ENCODE measurements at places on chromosomes 7 and 10.

GRCh38 chr7:20211376-20211775, 5.8 kb downstream of the MACC1 start:
- no peak for DNase-seq

DNA sequence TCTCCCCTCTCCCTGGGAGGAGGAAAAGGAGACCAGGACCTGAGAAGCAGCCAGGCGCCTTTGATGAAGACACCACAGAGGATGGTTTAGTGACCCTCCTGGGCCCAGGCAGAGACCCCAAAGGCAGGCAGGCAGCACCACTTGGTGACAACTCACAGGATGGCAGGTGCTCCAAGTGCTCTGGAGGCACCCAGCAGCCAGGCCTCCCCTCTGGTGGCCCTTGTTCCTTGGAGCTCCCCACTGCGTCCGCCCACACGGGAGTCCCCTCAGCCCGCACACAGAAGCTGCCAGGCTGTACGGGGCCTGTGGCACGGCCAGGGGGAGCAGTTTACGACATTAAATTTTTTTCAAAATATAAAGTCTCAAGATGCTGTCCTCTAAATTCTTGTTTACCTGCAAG, 607.1 kb upstream of the FOXK1 start:
- DNase-seq, result no peak

DNA sequence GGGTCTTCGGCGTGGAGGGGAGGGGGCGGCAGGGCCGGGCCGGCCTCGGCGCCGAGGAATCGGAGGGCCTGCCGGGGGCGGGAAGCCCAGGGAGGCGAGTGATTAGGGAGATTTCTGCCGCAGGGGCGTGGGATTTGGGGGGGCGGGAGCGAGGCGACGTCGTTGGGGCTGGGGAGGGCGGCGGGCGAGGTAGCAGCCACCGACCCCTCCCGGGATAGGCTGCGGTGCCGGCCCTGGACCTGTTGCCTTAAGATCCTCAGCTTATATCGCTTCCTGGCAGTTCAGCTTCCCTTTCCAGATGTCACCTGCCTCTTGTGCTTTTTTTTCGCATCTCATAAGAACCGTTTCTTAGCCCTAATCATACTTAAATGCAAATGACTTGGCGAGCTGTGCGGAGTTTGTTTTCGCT, 655 bp downstream of the LMTK2 start:
- no peak for DNase-seq

- DNase-seq, result no peak
Observed at GRCh38 chr7:135772639-135773222, 24.1 kb upstream of the FAM180A start.

DNA sequence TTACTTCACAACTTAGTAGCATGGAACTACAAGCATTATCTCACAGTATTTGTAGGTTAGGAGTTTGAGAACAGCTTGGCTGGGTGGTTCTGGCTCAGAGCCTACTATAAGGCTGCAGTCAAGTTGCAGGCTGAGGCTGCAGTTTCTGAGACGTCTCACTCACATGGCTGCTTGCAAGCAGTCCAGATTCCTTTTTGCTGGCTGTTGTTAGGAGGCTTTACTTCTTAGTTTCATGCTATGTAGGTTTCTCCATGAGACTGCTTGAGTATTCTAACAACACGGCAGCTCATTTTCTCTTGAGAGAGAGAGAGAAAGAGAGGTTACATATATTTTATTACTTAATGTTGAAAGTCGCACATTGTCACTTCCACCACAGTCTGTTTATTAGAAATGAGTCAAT, 1073.9 kb downstream of the NXPH1 start:
- DNase-seq, result no peak

DNA sequence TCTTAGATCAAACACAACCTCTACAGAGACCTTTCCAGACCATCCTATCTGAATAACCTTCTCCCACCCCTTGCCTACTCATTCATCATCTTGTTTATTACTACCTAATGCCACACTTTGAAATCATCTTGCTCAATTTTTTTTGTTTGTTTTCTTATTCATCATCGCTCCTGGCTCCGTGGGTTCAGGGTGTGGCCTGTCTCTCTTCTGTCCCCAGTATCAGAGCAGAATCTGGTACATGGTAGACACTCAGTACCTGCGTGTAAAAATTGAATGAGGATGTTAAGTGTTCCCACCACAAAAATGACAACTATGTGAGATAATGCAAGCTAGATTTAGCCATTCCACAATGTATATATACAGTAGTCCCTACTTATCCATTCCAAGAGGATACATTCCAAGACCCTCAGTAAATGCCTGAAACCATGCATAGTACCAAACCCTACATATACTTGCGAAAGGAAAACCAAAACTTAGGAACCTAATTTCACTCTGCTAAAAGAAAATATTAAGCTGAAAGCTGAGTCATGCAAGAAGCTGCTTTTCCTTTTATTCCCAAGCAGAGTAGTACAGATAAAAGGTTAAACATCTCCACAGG, 72.1 kb upstream of the SEC61G start:
- no peak for DNase-seq

DNA sequence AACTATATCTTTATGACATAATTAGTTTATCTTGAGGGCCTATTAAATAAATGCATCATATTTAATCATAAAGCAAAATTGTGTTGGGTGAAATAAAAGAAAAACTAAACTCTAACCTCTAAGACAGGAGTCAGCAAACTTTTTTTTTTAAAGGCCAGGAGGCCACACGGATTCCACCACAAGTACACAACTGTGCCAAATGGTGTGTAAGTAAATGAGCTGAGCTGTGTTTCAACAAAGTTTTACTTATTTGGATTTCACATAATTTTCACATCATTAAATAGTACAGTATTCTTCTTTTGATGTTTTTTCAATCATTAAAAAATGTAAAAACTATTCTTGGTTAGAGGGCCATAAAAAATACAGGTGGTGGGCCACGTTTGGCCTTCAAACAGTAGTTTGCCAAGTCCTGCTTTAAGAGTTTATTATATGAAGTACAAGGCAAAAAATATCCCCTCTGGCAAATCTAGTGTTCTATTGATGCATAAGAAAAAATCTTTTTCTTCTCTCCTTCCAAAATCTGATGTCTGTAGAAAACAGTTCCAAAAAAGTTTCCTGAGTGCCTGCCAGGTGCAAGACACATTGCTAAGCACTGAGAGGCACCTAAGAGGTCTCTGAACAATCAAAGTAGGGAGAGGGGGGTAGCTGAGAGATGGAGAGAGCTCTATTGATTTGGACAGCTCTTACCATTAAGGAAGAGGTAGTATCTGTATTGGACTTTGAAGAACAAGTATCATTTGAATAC, 26.5 kb upstream of the SPOCK2 start:
- no peak for DNase-seq

GRCh38 chr7:71871446-71871845, 540.7 kb downstream of the CALN1 start:
- DNase-seq, result no peak

DNA sequence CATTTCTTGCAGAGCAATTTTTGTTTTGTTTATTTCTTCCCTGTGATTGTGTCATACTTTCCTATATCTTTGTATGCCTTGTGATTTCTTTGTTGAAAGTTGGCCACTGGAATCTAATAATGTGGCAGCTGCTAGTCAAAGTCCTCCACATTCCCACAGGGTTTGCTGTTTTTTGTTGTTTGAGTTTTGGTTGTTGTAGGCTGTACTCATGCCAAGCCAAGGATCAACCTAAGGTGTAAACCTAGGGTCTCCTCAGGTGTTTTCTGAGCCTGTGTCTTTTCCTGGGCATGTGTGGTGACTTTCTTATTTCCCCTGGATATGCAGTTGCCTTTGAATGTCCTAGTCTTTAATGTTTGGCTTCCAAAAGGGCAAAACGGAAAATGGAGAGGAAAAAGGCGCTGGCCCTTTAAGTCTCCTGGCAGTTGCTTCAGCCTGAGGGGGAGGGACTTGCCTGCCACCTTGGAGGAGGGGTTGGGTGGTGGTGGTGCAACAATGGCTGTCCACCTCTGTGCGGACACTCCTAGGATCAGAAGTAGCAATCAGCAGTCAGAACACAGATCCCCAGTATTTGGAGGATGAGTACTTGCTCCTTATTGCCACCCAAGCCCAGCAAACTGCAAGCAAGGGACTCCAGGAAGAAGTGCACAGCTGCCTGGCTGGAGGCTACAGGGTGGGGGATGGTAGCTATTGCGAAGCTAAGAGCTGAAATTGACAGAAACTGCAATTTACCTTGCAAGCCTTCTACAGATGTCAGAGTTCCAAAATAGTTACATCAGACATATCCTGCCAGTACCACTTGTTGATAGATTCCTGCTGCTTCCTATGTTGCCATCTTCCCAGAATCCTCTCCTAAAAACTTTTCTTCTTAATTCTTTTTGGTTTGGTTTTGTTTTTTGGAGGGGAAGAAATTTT, 5.6 kb upstream of the ZNF518A start:
- DNase-seq, result peak; percentile 57

- no peak for DNase-seq
Observed at GRCh38 chr10:103616705-103617601, 123.4 kb downstream of the NEURL1 start.

DNA sequence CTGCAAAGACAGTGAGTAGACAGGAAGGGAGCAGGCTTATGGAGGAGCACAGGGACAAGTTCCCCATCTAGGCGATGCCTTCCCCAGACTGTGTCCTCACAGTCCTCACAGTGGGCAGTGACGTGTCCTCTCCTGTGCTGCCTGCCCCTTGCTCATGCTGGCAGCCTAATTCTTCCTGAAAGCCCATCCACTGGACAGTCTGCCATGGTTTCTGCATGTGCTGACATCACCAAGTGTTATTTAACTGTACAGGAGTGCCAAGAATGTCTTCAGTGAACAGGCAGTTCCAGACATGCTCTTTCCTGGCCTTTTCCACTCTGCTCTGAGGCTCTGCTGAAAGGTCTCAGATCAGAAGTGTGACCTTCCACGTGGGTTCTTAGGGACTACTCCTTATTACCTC, 54.1 kb downstream of the ZNF248 start:
- DNase-seq, result no peak

DNA sequence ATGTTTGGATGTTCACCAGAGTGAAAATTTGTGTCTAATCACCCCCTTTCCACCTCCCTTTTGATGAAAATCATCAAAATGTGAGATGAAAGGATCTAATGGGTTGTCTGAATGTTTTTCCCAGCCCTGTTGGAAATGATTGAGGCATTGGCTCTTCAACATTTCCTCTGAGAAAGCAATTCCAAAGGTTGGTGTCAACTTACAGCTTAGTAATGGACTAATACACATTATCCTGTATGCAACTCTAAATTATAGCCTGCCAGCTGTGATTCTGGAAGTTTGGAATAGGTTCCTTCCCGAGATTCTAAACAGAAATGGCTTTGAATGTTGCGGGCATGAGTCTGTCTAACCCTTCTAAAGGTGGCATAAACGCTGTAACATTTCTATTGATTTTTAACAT, 152.9 kb downstream of the DYNC1I1 start:
- no peak for DNase-seq

DNA sequence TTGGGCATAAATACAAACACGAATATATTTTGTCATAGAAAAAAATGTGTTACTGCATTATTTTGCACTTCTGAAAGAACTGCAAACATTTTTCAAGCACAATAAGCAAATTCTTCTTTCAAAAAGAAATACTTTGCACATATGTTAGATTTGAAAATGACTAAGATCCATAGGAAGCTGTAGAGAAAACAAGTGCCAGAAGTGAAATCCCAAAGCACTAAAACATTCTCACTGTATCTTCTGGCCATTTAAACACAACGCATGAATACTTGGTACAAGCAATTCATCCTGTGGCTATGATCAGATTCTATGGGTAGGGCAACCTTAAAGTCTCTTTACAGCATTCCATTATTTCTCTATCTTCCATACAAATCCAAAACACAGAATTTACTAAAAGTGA, 225.4 kb upstream of the IMMP2L start:
- DNase-seq, result no peak

GRCh38 chr7:103751311-103751880, 238.1 kb downstream of the RELN start:
- no peak for DNase-seq

GRCh38 chr10:64773357-64773756, 1252.2 kb downstream of the REEP3 start:
- no peak for DNase-seq

DNA sequence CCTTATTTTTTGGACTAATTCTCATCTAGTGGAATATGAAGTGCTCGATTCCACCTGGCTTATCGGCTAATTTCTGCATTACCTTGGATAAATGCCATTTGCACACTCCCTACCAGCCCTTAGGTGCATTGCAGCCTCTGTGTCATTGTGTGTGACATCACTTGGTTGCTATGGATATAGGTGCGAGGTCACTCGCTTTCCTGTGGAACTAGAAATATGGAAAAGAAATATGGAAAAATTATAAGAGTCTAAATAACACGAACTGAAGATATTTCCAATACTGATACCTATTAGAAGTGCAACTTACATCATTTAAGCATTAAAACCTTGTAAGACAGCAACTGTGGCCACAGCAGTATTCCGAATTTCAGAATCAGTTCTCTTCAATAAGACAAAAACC, 2.0 kb downstream of the YWHAG start:
- DNase-seq, result peak; percentile 38

DNA sequence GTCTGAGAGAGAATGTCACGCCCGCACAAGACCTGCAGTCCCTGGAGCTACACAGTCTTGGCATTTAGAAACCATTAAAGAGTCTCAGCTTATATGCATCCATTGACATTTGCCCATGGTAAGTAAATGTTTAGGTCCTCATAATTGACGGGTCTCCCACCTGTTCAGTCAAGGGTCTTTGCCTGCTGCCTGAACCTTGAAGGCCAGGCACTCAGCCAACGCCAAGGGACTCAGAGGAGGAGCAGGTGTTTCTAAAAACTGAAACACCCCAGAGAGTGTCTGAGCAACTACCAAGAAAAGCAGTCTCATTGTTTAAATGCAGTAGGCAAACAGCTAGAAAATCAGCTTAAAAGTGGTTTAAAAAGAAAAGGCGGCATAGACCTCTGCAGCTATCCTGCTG, 264.7 kb upstream of the AKR1E2 start:
- no peak for DNase-seq

DNA sequence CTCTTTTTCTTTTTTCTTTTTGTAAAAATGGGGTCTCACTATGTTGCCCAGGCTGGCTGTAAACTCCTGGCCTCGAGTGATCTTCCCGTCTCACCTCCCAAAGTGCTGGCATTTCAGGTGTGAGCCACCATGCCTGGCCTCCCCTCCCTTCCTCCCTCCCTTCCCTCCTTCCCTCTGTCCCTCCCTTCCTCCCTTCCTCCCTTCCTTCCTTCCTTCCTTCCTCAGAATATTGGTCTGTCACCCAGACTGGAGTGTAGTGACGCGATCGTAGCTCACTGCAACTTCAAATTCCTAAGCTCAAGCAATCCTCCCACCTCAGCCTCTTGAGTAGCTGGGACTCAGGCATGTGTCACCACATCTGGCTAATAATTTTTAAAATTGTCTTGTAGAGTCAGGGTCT, 8.4 kb downstream of the AGAP3 start:
- no peak for DNase-seq

- DNase-seq, result no peak
Observed at GRCh38 chr7:32283546-32283945, 206.6 kb downstream of the LSM5 start.

DNA sequence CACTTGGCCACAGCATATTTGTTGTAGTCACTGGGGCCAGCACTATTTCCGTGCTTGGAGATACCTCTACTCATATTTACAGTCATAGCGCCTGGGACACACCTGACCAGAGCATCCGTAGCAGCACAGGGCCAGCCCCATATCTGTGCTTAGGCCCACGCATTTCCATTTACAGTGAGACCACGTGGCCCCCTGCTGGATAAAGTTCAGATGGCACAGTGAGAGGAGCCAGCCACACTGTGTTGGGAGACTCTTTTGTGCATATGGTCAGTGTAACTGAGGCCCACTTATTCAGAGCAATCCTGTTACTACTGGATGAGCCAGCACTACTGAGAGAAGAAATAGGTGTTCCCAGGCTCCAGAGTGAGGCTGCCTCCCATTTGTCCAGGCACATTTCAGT, 455.3 kb downstream of the REEP3 start:
- no peak for DNase-seq
